ENCODE measurements at places on chromosomes 4 and X. TPM values are rescaled to one million over a fixed set of nuclear protein-coding genes. Genes with fewer than 3 reads are reported as not detected.

Gene SMIM20
- polyA plus RNA-seq, result 21.9 TPM

Gene GSX2
- not detected for polyA plus RNA-seq

DNA sequence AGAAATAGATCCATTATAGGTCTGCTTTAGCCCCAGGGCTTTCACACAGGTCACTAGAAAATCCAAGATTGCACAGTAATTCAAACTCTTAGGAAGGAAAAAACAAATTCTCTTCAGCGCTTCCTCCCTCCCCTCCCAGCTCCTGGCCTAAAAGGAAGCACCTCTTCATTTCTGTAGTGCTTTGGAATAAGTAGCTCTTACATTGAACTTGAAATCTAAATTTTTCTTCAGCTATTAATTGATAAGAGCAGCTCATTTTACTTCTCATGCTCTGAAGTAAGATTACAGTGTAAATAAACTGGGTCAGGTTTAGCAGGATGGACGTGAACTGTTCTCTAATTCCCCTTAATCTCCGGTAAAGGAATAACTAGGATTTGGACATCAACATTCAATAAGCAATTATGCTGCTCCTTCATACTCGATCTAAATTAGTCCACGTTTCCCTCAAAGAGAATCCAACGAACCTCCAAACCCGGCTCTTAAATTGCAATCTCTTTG, 10.9 kb upstream of the SEL1L3 start:
- no peak for DNase-seq
- no peaks in the 10 kb centered on the region for H3K36me3 ChIP-seq
- H3K27me3 ChIP-seq, result no peaks in the 10 kb centered on the region
- H3K4me1 ChIP-seq, result no peaks in the 10 kb centered on the region
- no peak overlapping the region for H3K4me3 ChIP-seq
- H3K27ac ChIP-seq, result no peak overlapping the region

- H3K27ac ChIP-seq, result no peak overlapping the region
- no peak overlapping the region for H3K4me3 ChIP-seq
- H3K4me1 ChIP-seq, result no peaks in the 10 kb centered on the region
These were observed 57.1 kb downstream of the MAP7D2 start for GRCh38 chrX:20059467-20060128.

DNA sequence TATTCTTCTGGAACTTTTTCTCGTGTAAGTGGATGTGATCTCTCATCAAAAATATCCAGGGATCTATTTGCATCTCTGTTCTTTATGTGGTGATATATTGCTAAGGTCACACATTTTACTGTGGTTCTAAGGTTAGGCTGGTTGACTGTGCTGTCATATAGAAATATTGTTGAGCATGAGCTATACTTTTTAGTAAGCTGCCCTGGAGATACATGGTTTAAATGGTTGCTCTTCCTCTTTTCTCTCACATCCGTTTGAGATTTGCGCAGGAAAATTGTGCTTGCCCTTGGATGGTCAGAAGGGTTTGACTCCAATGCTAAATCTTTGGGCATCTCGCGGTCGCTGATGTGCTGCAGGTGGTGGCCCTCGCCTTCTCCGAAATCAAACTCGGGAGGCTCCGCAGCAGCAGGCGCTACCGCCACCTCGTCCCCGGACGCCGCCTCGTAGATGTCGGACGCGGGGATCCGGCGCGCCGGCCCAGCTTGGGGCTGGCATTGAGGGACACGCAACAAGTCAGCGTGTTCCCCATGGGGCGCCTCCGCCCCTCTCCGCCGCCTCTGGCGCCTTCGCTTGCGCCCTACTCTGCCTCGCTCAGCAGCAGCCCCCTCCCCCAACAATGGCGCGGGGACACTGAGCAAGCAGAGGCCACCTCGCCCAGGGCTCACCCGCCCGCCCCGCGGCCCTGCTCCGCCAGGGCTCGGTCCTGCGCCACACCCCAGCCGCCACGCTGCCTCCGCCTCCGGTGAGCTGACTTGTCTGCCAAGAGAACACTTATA, 154.5 kb downstream of the MSN start:
- no peaks in the 10 kb centered on the region for H3K36me3 ChIP-seq
- H3K4me3 ChIP-seq, result no peak overlapping the region

- no peak overlapping the region for H3K27ac ChIP-seq
- DNase-seq, result no peak
These were observed 74.2 kb downstream of the FREM3 start for GRCh38 chr4:143626134-143626911.

Data from H1 (cell line).